Left ventricle myocardium inferior (tissue), 1 donor: ENCODE measurements at places on chromosomes 1 and 21. TPM values are rescaled to one million over a fixed set of nuclear protein-coding genes. Genes with fewer than 3 reads are reported as not detected.

- DNase-seq, result no peak
Observed at GRCh38 chr1:223216531-223217205, 73.6 kb upstream of the TLR5 start.

GRCh38 chr1:209884665-209885117 lies 53.3 kb upstream of the SYT14 start:
- DNase-seq, result no peak

GRCh38 chr1:205843036-205843859 lies 6.7 kb downstream of the PM20D1 start:
- no peak for DNase-seq

GRCh38 chr1:89381618-89382017 lies 17.8 kb downstream of the GBP6 start:
- DNase-seq, result no peak

DNA sequence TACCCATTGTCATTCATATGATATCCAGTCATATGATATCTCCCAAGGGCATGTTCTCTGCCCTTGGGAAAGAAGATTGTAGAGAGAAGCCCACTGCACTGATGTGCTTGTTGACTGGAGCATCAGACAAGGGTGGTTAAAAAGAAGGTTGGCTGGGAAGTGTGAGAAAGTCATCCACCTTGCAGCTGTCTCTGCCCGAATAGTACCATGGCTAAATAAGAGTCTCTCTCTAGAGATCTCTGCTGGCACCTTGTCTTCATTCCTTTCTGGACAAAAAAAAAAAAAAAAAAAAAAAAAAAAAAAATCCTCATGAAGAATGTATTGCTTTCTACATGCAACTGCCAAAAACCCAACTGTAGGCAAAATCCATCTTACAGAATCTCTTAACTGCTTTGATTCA lies 349.7 kb upstream of the ESRRG start:
- DNase-seq, result no peak

HTR6 gene
- total RNA-seq, result not detected

ANKRD34A gene
- 0.66 TPM for total RNA-seq

- no peak for DNase-seq
Observed at GRCh38 chr21:16071092-16071491, 341.3 kb downstream of the USP25 start.
